Retina (tissue), 1 donor: ENCODE measurements at places on chromosomes 12 and 14.

DNA sequence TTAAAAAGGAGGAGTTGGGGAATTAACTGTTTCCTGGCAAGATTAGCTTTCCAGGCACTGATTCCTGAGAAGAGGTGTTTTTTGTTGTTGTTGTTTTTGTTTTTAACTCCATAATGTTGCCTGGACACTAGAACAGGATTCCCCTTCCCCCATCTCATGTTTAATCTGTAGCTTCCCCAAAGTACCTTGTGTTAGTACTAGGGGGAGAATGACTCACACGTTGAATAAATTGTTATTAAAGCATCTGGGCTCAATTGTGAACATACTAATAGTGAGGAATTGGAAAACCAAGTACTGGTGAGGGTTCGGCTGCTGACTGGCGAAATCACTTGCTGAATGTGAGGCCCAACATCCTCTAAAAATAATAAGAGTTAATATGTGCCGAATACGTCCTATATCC, 1.3 kb upstream of the GNG2 start:
- no peak for DNase-seq

DNA sequence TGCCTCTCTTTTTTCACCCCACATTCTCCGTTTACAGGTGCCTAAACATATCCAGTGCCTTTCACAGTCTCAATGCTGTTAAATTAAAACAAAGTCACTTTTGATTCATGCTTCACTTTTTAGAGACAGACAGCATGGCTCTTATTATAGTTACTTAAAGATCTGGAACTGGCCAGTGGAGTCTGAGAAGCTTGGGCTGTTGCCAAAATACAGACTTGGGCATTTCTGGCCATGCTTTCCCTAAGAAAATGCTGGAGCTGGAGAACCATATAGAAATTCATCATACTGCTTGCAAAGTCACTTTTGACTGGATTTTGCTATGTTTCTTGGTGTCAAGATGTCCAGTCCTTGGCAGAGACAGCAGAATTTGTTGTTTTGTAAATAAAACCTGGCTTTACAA, 12.2 kb upstream of the GPR68 start:
- no peak for DNase-seq

- DNase-seq, result no peak
These were observed 65.3 kb downstream of the IQSEC3 start for GRCh38 chr12:131732-132495.

GRCh38 chr12:101823891-101824290, 6.9 kb downstream of the GNPTAB start:
- peak; percentile 26 for DNase-seq

DNA sequence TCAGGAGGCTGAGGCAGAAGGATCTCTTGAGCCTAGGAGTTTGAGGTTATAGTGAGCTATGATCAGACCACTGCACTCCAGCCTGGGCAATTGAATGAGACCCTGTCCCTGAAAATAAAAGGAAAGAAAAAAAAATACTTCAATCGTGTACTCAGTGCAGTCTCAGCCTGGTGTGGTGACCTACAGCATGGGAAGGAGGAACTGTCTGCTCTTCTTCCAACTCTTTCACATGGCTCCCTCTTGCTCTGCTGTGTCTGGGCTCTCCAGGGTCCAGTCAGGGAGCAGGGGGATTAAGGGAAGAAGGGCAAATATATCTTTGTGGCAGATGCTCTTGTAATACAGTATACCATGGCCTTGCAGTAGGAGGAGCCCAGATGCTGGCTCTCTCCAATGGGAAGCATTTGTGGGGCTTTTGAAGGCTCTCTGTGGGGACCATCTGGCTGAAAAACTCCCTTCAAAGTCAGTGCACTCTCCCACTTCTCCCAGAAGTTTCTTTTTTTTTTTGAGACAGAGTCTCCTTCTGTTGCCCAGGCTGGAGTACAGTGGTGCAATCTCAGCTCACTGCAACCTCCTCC, 76.6 kb upstream of the TMPO start:
- DNase-seq, result no peak

GRCh38 chr12:39824505-39825212, 205.1 kb upstream of the ABCD2 start:
- DNase-seq, result no peak

- no peak for DNase-seq
These were observed 42.7 kb upstream of the GPR132 start for GRCh38 chr14:105107781-105108515.

- DNase-seq, result no peak
These were observed 82.5 kb upstream of the KICS2 start for GRCh38 chr12:64304571-64304970.

GRCh38 chr14:23865502-23865901, 88.1 kb upstream of the DHRS4 start:
- no peak for DNase-seq

DNA sequence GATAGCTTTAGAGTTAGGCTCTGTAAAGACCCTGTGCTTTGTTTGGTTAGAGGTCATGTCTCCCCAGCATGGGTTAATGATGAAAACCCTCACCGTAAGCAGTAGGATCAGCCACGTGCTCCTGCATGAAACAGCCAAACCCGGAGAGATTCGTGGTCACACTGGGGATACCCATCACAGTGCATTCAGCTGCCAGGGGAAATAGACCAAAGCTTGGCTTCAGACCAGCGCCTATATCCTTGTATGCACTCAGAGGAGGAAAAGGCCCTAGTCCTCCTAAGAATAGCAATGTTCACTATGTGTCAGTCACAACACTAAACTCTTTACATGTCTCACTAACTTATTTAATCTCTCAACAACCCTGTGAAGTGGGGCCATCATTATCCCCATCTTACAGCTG, 16.3 kb downstream of the SPX start:
- DNase-seq, result no peak

GRCh38 chr12:108720757-108721514, 10.4 kb downstream of the CORO1C start:
- no peak for DNase-seq

DNA sequence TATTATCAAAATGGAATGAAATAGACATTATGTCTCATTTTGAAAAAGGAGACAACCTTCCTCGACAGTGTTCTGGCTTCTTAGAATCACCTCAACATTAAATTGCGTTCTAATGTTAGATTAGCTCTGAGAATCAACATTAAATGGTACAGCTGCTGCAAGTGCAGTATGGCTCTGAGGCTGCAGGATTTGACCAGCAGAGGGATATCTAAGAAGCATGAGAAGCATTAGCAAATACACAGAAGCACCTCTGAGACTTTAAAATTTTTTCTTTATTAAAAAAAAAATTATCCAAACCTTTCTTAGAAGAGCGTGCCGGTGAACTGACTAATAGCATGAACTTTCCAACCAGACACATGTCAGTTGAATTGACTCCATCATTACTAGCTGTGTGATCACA, 253.4 kb upstream of the LRIG3 start:
- DNase-seq, result no peak

DNA sequence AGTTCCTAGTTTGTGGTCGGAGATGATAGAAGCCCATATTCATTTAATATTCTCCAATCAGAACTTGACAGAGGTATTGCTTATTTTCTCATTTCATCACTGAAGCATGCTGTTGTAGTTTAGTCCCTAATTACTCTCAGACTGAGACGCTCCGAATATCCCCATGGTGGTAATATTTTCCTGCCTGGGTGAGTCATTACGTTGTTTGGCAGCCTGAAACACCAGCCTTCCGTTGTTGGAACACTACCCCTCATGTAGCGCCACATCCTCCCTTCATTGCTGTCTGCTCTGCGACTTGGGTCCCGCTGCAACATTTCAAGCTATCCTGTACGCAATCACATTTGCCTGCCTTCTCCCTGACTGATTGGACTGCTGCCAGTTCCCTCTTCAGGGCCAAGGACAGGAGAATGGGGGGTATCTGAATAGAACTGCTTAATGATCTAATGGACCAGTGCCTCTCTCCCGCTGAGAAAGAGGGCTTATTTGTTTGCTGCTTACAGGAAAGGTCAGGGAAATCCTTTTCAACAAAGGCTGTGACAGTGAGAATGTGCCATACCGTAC, 369.1 kb downstream of the NPAS3 start:
- DNase-seq, result peak; percentile 75

GRCh38 chr12:16939871-16940306, 333.9 kb upstream of the LMO3 start:
- peak; percentile 7 for DNase-seq
